ENCODE measurements at places on chromosomes 5 and 9.

DNA sequence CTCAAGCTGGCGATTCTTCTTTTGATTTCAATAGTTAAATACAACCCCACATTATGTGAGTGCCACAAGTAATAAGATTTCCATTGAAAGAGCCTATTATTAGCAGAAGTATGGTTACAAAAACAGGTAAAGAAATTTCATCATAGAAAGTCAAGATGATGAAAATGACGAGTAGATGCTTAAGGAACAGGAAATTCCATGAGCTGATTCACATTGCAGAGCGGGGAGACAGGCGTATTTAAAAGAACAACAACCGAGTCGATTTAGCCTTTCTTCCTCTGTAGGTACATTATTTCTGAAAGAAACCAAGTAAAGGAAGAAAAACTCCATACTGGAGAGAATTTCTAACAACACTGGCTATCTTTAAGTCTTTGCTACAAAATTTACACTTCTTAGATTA, 310.4 kb downstream of the SLF1 start:
- DNase-seq, result no peak

DNA sequence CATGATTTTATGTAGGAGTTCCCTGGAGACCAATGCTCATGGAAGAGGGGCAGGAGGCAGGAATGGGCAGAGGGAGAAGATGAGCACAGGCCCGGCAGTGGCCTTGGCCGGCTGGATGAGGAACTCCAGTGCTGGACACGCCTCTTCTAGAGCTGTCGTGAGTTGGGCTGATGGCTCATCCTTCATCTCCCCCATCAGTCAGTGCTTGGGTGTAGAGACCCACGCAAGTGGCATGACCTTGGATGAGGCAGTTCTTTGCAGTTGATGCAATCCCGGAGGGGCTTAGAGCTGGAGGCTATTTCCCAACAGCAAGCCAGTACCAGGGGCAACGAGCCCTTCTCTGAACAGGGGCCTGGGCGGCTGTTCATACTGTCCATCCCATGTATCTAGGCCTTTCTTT, 25.5 kb upstream of the ARAP3 start:
- no peak for DNase-seq

GRCh38 chr5:14417276-14417730, 164.3 kb upstream of the OTULINL start:
- DNase-seq, result no peak

- no peak for DNase-seq
These were observed 535.0 kb upstream of the CDH18 start for GRCh38 chr5:20522905-20523482.

DNA sequence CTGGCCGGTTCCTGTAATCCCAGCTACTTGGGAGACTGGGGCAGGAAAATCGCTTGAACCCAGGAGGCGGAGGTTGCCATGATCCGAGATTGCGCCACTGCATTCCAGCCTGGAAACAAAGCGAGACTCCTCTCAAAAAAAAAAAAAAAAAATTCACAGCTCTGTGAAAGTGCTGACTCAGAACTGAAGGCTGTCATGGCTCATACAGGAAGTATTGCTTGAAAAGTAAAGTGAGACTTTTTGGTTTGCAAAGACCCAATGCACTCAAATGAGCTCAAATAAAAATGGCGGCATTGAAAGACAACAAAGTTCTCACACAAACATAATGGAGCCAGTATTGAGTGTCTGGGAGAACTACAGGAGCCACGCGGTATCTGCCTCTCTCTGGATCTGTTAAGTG, 202.1 kb downstream of the FBXL7 start:
- DNase-seq, result no peak

DNA sequence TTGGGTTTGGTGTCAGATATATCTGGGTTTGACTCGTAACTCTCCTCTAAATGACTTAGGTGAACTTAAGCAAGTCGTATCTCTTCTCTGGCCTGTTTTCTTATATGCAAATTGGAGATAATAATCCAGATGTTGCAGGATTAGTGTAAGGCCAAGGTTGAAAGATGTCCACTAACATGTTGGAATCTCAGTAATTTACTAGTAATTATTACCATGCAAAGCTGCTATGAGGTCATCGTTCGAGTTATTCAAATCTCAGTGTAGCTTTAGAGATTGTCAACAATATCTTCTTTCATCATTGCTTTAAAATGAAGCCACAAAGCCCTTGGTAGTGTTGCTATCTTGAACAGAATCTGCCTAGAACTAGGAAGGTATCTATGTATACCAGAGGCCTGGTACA, 437.7 kb upstream of the KLF4 start:
- DNase-seq, result no peak

DNA sequence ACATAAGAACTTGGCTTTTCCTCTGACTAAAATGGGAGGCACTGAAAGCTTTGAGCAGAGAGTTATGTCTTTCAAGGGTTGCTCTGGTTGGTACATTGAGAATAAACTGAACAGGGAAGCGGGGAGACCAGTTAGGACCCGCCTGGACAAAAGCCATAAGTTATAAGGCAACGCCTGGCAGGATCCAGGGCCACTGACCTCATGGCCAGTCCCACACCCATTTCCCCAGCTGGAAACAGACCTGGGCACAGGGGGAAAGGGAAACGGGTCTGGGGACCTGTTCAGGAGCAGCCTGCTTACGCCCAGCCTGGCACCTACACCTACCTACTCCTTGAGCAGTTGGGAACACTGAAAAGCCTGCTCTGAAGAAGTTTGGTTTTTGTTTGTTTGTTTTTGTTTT, 1.3 kb downstream of the SPINK4 start:
- DNase-seq, result no peak

Measured in NCI-H2171 treated with DMSO at 0.1 percent for 48 hours (cell line).